ENCODE measurements at places on chromosomes 7 and 10.

- DNase-seq, result no peak
These were observed 203.1 kb downstream of the MLLT10 start for GRCh38 chr10:21737106-21737505.

DNA sequence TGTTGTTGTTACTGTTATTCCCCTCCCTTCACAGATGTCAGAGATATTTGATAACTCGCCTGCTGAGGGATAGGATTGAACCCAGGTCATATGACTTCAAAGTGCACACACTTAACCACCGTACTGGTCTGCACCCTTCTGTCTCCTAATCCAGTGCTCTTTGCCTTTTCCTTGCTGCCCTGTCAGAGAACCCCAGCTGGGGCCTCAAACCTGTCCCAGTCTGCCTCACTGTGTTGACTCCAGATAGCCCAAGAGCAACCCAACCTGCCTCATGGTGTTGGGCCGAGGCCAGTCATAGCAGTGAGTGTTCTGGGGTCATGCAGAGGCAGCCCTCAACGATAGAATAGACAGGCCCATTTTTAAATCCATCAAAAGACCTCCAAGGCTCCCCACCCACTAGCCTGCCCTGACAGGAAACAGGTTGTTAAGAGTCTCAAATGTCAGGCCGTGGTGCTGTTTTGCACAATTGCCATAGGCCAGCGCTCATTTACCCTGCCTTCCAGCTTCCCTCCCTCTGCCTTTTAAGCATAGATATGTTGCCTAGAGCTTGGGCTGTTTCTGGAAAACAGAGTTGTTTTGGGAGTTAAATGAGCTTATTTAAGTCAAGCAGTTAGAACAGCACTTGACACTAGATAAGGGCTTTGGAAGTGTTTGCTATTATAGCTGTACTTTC lies 37.0 kb upstream of the PDCD4 start:
- DNase-seq, result no peak

DNA sequence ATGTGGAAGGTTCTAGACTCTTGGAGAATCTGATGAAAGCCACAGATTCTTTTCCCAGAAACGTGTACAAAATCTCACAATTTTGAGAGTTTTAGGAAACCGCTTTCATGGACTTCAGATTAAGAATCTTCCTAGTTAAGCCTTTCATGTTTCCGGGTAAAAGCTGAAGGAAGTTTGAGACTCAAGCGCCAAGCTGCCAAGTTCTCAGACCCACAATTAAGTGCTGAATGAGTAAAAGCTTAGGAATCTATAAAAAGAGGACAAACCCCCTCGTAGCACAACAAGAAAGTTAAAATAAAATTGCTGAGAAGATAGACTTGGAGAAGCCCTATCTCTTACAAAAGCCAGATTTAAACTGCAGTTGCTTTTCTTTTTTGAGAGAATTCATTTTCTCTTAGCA lies 99.6 kb downstream of the ST8SIA6 start:
- no peak for DNase-seq

DNA sequence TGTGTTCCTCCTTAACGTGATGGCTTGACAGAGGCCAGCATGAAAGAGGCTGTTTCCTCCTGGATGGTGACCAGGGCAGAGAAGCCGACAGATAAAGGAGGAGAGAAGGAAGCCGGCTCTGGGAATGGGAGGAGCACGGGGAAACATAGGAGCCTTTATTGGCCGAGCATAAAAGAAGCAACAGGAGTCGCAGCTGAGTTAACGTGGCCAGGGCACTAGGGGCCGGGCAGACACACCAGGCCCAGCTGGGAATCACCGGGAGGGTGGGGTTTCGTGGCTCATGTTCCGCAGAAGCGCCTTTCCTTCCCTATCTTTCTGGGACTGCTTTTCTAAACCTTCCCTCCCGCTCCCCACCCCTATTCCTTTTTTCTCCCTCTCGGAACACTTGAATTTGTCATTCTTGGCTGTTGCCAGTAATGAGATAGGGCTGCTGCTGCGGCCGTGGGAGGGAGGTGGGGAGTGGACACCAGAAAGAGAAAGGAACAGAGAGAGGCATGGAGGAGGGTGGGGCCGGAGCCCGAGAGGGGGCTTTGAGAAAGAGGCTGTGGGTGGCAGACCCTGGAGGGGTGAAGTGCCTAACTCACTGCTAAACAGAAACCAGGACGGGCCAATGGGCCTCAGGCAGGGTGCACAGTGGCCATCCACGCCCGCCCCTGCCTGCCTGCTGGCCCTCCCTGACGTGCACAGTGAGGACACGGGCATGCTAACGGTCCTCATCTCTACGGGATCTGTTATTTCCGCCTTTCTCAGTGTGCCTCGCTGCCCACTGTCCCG lies 65.2 kb downstream of the COL13A1 start:
- DNase-seq, result no peak

DNA sequence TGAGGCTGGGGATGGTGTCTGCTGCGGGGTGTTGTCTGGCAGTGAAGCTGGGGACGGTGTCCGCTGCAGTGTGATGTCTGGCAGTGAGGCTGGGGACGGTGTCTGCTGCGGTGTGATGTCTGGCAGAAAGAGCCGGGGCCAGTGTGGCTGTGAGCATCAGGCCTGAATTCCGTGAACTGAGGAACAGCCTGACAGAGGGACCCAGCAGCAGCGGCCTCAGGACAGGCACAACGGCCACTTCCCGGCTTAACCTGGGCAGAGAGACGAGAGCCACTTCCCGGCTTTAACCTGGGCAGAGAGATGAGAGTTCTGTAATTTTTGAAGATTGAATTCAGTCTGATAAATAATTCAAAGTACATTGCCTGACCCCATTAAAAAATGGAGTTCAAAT lies 321.2 kb downstream of the PTPRN2 start:
- DNase-seq, result no peak

- DNase-seq, result peak; percentile 82
These were observed 2.3 kb upstream of the NOS3 start for GRCh38 chr7:150988230-150989226.

GRCh38 chr10:69226919-69227450 lies 6.9 kb downstream of the HKDC1 start:
- no peak for DNase-seq

GRCh38 chr7:1705856-1706255 lies 35.8 kb downstream of the ELFN1 start:
- no peak for DNase-seq

DNA sequence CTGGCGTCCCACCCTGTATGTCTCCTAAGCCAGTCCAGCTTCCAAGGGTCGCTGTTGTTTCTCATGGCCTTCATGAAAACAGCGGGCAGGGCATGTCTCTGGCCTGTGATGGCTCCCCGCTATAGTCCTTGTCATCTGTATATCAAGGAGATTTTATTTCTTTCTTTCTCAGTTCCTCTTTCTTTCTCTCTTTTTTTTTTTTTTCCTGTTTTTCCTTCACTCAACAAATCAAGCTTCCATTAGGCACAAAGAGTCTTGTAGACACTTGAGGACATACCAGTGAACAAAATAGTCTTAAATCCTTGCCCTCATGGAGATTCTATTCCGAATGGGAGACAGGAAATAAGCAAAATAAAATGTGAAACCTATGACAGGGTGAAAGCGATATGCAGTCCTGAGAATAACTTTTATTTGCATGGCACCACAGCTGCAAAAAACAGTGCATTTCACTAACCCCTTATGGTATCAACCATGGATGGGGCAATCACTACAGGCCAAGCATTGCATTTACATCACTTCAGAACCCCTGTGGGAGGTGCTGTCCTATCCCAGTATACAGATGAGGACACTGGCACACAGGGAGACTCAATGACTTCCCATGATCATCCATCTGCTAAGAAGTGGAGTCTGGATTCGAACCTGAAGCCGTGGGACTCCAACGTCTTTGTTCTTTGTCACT lies 50.7 kb downstream of the SYPL1 start:
- peak; percentile 55 for DNase-seq

GRCh38 chr7:129055294-129055816 lies 444 bp upstream of the TNPO3 start:
- DNase-seq, result no peak

GRCh38 chr7:2376351-2377154 lies 21.9 kb downstream of the EIF3B start:
- DNase-seq, result no peak

DNA sequence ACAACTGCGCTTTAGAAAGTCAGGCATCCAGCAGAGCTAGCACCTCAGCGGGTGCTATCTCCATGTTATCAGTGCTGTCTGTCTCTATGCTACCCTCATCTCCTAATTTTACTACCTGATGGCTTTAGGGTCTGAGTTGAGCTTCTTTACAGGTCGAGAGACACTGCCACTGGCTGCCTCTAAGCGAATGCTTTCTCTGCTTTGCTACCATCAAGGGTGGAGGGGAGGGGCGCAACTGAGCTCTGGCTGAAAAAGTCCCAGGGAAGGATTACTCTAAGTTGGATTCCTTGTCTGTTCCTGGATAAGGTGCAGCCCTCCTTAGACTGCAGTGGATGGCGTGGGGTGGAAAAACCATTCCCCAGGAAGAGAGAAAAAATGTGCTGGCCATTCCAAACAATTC lies 105.7 kb downstream of the CDK14 start:
- DNase-seq, result no peak

- DNase-seq, result no peak
These were observed 649 bp downstream of the ACTR3B start for GRCh38 chr7:152759949-152760853.

- DNase-seq, result no peak
These were observed 49.4 kb upstream of the ATRNL1 start for GRCh38 chr10:115043719-115044118.

DNA sequence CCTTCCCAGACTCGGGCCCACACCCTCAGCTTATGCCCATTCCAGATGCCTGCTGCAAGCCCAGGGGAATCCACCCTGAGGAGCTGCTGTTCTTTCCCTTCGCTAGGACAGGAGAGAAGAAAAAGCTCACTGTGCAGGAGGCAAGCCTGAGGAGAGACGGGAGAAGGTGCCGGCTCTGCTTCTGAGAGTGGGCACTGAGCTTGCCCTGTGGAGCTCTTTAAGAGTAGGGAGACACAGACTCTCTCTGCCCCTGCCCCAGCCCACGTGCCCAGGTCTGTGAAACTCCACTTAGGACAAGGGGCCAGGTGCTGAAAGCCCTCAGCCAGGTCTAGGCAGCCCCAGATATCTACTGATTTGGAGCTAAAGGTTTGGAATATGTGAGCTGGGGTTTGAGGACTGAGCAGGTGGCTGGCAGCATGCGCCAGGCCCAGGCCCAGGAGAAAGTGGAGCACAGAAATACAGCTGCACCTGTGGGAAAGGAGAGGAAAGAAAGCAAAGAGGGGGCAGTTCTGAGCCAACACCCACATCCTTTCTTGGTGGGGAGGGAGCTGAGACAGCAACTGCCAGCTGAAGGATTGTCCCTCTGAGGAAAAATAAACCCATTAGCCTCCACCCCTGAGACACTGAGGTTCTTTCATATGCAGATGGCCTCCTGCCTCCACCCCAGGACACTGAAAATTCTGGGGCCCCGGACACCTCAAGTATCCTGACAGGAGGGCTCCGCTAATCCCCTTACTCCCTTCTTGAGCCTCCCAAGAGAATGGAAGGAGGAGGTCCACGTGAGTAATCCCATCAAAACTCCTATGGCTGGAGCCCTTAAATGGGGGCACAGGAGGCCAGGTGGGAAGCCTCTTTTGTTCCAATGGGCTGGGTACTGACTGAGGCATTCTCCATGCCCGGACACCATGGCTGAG lies 7.3 kb downstream of the POLL start:
- no peak for DNase-seq

- no peak for DNase-seq
These were observed 42.5 kb downstream of the PPP1R3C start for GRCh38 chr10:91590142-91590903.

DNA sequence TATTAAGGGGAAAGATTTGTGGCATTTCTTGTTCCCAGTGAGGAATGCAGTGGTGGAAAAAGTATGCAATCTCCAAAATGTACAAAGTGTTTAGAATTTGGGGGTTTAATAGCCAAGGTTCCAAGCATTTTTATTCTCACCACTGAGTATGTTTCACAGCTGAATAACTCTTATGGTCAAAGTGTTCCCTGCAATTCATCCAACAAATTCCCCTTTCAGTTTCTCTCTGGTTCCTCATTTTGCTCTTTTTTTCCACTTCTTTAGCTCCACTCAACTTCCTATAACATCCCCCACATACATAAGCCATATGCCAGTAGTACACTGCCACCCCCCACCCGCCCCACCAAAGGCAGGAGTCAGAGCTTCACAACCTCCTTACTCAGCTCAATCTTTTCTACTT lies 4.6 kb downstream of the HECW1 start:
- DNase-seq, result no peak

Measured in germinal center (tissue), 1 donor.